ENCODE measurements at places on chromosomes 16 and 17.

- no peak for DNase-seq
Measured at GRCh38 chr17:48835971-48836370, 5.1 kb downstream of the CALCOCO2 start.

- DNase-seq: no peak
Measured at GRCh38 chr17:63647936-63648335, 25.7 kb downstream of the MAP3K3 start.

- DNase-seq: peak; percentile 60
Measured at GRCh38 chr17:19728084-19728495, 11.7 kb upstream of the SLC47A2 start.

DNA sequence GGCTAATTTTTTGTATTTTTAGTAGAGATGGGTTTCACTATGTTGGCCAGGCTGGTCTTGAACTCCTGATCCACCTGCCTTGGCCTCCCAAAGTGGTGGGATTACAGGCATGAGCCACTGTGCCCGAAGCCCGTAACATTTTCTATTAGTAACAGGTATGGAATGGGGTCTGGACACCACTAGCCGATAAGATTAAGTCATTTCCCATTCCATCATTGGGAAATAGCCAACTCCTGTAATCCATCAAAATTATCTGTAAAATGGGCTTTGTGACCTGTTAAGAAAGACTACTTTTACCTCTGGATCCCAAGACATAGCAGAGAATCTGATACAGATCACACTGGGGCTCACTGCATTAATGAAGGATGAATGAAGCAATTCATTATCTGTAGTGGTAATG lies 3.9 kb upstream of the LUC7L3 start:
- DNase-seq: no peak

GRCh38 chr17:56810343-56810742 lies 23.4 kb downstream of the C17orf67 start:
- DNase-seq: no peak

GRCh38 chr16:55747785-55748184 lies 85.1 kb downstream of the CES1 start:
- DNase-seq: no peak

DNA sequence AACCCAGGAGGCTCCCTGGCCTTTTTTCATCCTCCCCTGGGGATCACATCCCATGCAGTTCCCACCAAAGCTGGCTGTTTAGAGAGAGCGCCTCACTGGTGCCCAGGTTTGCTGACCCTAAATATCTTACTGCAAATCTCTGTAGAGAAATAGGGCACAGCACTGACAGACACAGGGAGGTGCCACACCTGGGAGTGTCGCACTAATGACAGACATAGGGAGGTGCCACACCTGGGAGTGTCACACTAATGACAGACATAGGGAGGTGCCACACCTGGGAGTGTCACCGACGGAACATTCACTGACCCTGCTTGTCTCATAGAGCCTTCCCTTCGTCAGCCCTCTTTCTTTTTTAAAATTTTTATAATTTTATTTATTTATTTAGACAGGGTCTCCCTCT lies 25.6 kb downstream of the UNK start:
- DNase-seq: no peak

GRCh38 chr16:54283725-54284318 lies 2.8 kb downstream of the IRX3 start:
- peak; percentile 54 for DNase-seq

- DNase-seq: peak; percentile 89
Measured at GRCh38 chr17:8894673-8895578, 27.5 kb upstream of the PIK3R6 start.

All from eye (tissue), 1 donor.